ENCODE measurements at places on chromosomes 5 and 9.

- no peak for DNase-seq
These were observed 212.6 kb upstream of the MSX2 start for GRCh38 chr5:174511714-174512253.

DNA sequence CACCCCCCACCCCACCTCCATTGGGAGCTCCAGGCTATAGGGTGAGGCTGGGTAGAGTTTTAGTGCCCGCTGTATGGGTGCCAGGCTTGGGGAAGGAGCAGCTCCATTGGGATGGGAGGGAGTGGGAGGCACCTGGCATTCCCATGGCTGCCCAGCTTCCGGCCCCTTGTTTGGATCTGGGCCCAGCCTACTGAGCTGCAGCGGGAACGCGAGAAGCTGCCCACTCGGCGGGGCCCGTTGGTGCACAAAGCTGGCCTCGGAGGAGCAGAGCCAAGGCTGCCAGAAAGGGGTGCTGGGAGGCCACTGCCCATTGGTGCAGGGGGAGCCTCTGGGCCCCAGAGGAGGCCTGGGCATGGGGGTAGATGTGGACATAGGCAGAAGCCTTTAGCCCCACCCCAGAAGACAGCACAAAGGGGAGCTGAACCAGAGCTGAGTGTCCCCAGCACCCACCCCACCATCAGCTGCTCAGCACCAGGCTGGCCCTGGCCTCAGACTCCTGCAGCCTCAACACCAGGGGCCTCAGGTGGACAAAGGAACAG, 4.4 kb downstream of the LCN9 start:
- DNase-seq = no peak

DNA sequence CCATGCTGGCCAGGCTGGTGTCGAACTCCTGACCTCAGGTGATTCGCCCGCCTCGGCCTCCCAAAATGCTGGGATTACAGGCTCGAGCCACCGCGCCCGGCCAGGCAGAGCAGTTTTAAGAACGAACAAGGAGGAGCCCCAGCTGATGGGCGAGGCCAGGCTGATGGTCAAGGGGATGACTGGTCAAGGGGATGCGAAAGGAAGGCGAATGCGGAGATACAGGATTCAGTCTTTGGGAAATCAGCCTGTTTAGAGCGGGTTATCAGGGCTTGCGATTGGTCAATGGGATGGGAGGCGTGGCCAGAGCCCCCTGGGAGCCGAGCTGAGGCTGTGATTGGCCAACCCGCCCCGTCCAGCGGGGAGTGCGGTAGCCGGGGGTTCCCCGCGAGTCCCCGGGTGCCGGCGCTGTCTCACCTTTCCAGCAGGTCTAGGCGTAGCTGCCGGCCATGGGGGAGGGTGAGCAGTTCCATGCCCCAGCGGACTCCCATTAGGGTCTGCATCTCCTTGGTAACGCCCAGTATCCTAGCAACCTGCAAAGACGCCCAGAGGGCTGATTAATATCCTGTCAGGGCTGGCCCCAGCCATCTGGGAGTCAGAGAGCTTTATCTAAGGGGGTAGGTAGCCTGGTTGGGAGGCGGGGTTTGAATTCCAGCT, 7.5 kb upstream of the TOR2A start:
- DNase-seq = no peak

DNA sequence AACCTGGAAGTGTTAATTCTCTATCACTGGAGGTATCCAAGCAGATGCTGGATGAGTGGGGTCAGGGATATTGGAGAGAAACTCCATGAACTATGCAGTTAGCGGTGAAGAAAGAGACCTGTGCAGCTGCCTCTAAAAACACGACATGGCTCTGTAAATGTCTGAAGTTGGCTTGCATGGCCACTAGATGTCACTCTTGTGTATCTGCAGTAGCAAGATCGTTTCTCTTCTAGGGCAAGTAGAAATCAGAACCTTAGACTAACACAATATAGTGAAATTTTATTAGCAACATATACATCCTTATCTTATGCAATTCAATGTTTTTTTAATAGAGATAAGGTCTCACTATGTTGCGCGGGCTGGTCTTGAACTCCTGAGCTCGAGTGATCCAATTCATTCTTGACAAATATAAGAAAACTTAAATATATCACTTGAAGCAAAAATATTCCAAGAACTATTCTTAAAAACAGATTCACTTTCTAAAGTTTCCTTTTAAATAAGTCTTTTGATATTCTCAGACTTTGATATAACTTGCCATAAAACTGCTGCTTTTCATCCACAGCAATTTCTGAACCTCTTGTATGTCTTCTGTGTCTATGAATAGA, 2.9 kb downstream of the OR2S2 start:
- DNase-seq = no peak

- no peak for DNase-seq
These were observed 70.5 kb downstream of the MLLT3 start for GRCh38 chr9:20551835-20552234.

DNA sequence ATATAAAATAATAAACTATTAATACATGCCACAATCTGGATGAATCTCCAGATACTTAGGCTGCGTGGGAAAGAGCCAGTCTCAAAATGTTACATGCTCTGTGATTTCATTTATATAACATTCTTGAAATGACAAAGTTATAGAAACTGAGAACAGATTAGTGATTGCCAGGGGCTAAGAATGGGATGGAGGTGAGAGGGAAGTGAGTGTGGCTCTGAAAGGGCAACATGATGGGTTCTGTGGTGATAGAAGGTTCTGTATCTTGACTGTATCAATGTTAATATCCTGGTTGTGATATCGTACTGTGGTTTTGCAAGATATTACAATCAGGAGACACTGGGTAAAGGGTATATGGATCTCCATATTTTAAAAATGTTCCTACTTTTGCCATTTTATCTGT, 50.7 kb downstream of the SPEF2 start:
- DNase-seq = no peak

DNA sequence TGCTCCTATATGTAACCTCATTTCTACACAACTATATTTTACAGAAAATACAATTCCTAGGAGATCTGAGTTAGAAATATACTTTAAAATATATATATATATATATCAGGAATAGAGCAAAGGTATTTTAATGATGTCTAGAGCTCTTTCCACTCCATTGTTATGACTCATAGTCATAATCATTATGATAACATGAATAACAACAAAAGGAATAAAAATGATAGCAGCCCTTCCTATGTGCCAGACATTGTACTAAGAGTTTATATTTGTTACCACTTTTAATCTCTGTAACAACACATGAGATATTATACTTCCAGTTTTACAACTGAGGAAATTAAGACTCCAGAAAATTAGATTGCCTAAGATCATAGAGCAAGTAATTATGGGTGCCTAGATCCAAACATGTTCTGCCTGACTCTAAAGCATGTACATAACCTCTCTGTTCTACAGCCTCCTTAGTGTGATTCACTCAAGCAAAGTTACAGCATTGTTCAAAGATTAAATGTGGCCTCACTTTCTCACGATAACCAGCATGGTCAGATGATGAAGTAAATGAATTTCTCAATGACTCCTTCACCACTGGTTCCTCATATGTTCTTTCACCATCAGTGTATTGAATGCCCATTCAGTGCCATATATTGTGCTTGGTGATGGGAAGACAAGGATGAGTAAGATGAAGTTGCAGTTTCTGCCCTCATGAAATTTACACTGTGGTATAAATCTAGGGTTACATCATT, 452.1 kb downstream of the EFNA5 start:
- DNase-seq = no peak

GRCh38 chr9:87595610-87596009, 97.9 kb downstream of the DAPK1 start:
- DNase-seq = no peak

DNA sequence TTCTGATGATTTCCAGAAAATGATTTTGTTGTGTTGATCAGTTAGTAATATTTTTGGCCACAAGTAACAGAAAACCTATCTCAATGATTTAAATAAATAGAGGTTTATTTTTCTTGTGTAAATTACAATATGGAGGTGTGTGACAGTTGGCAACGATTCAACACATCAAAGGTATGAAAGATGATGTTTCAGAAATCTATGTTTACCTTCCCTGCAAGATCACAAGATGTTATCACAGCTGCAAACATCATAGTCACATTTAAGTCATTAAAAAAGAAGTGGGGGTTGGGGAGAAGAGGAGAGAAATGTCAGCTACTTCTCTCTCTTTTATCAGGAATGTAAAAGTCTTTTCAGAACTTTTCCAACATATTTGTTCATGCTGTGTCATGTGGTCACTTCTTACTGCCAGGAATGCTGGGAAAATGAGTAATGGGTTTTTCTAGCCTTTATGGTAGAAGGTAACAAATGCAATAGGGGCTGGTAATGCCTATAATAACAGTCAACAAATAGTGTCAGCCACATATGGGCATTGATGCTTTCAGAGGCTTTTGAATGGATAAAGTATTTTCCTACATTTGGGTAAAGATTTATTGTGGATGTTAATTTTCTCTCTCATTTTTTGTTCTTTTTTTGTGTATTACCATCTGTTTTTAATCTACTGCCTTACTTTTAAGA, 742.7 kb downstream of the TLE1 start:
- no peak for DNase-seq

DNA sequence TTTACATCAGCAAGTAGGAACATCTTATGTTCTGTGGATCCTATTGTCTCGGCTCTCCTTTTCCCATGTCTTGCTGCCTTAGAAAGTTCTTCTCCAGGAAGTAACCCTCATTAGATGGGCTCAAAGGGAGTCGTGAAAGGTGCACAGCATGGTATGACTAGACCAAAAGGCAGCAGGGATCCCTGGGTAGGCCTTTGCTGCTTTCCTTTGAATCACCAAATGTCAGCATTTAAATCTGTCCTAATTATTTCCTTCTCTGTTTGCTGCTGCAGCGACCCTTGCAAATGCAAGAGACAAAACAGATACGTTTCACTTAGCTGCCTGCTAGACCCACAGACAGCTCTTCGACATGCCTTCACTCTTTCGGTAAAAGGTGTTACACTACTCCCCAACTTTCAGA, 218.4 kb downstream of the ACTL7B start:
- no peak for DNase-seq

DNA sequence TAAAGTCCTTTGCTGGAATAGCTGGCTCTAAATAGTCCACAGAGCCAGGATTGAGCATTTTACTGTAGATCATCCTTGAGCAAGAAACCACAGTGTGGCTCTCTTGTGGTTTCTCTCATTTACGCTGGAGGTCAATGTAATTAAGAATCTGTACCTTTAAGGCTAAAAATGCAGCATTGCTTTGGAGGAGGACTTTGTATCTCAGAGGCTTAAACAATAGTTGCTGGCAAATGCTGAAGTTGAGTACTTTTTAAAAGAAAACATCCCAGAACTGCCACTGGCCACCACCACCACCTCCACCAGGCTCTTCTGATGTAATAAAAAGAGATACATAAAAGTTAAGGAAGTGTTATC, 177.3 kb upstream of the ADAMTSL1 start:
- DNase-seq = no peak

DNA sequence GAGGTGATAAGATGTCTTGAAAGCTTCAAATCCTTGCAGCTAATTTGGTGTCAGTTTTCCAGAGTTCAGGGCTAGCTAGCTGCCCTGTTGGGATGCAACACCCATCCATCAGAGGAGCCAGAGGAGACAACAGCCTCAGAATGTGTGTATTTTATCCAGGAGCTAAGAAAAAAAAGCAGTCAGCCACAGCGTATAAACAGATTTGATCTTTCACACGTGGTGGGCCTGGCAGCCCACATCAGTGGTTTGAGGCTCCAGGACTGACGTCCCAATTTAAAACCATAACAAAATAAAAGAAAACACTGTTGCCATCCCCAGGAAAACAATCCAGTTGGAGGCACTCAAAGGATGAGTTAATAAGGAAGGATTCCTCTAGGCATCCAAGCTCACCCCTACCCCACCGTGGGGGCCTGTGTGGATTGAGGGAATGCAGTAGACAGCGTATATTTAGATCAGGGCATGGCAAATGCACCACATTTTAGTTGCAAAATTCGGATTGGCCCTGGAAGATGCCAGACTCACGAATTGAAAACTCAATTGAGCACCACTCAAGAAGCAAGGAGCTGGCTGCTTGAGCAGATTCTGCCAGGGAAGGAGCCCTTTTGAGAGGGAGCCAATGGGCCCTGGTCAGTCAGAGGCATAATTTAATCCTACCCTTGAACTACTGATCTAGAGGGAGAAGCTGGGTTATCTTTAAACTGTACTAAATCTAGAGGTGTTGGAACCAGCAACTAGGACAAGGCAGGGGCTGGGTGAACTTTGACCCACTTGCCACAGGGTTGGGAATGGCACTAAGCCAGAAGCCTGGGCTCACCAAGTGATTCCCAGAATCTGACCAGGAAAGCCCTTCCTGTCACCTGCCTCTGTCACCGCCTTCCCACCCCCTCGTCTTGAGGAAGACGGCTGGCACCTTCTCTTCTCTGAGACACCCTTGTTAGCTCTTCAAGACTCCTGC, 17.5 kb downstream of the ADRA1B start:
- DNase-seq = no peak

DNA sequence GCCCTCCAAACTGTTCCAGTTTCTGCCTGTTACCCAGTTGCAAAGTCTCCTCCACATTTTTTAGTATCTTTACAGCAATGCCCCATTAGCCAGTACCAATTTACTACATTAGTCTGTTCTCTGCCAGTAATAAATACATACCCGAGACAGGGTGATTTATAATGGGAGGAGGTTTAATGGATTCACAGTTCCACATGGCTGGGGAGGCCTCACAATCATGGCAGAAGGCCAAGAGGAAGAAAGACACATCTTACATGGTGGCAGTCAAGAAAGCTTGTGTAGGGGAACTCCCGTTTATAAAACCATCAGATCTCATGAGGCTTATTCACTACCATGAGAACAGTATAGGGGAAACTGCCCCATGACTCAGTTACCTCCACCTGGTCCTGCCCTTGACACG, 600.7 kb upstream of the CDH6 start:
- no peak for DNase-seq

GRCh38 chr5:161513942-161514341, 32.6 kb downstream of the GABRB2 start:
- DNase-seq = no peak

DNA sequence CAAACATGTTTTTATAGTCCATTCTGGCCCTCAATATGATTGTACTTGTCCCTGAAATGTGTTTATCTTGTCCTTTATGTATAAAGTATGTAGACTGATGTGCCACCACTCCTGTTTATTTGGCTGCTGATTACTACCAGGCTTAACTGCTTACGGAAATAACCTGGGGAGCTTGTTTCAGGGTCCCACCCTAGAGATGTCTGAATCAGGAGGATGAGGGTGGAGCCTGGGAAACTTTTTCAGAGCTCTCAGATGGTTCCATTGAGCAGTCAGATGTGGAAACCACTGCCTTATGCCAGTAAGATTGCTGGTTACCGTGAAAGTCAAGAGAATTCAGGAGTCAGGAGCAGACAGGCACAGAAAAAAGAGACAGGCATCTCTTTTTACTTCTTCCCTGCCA, 19.2 kb downstream of the SLC23A1 start:
- DNase-seq = no peak

GRCh38 chr9:34458959-34459340, 345 bp downstream of the DNAI1 start:
- DNase-seq = no peak

GRCh38 chr9:4704129-4704528, 24.8 kb downstream of the CDC37L1 start:
- no peak for DNase-seq
